Heart right ventricle (tissue), 16 donors: ENCODE measurements at places on chromosomes 7 and 10. TPM values are rescaled to one million over a fixed set of nuclear protein-coding genes. Genes with fewer than 3 reads are reported as not detected.

UTF1 gene
- not detected for total RNA-seq

SPDYE1 gene
- total RNA-seq = not detected

DNA sequence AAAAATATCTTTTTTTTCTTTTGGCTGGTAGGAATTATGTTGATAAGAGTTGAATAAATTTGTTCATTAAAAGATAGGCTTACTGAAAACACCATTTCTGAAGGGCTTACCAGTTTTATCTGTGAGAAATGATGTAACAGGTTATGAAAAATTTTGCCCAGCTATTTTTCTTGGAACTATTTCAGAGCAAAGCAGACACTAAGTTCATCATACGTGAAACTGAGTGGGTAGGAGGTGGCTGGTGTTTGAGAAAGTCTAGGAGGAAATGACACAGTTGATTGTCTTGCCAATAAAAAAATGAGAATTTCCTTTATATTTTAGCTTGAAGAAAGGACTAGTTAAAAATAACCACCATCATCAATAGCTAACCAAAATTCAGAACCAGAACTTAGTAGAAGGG lies 6.2 kb upstream of the MRC1 start:
- no peak overlapping the region for H3K27ac ChIP-seq
- H3K4me3 ChIP-seq = no peak overlapping the region
- DNase-seq = no peak
- H3K27me3 ChIP-seq = no peaks in the 10 kb centered on the region
- no peaks in the 10 kb centered on the region for H3K4me1 ChIP-seq

- H3K27me3 ChIP-seq = no peaks in the 10 kb centered on the region
- H3K4me3 ChIP-seq = no peak overlapping the region
- no peaks in the 10 kb centered on the region for H3K4me1 ChIP-seq
Observed at GRCh38 chr10:51607463-51607835, 91.9 kb downstream of the CSTF2T start.

DNA sequence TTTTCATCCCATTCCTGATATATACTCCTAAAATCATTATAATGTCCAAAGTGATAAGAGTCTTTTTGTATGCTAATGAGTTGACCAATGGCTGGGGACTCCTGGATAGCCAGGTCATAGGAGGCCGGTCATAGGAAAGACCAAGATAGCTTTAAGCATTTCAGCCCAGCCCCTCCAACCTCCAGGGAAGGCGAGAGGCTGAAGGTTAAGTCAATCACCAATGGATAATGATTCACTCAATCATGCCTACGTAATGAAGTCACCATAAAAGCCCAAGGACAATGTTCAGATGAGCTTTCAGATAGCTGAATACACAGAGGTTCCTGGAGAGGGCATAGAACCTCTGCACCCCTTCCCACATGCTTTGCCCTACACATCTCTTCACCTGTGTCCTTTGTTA lies 75.7 kb downstream of the VWDE start:
- H3K27ac ChIP-seq = no peak overlapping the region
- H3K4me1 ChIP-seq = no peaks in the 10 kb centered on the region
- DNase-seq = no peak
- no peaks in the 10 kb centered on the region for H3K27me3 ChIP-seq

GRCh38 chr10:126503392-126504062 lies 115.2 kb upstream of the ADAM12 start:
- no peaks in the 10 kb centered on the region for H3K36me3 ChIP-seq
- H3K27me3 ChIP-seq = peaks cover 13% of the 10 kb centered on the region
- DNase-seq = no peak
- no peak overlapping the region for H3K27ac ChIP-seq
